Activated CD4-positive, CD25-positive, alpha-beta regulatory T cell (primary cell): ENCODE measurements at places on chromosomes 5 and 9.

DNA sequence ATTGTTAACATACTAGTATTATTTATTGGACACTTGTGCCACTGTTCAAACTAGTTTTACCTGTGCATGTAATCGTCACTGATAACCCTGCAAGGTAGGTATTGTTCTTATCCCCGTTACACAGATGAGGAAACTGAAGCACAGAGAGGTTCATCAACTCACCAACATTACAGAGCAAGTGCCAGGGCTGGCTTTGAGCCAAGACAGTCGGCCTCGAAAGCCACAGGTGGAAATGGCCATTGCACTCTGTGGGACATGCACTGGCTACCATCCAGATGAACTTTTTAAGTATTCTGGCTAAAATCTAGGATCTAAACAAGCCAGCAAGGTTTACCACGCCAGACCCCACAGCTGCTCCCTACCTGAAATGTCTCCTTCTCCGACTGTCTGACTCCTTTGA is 57.9 kb downstream of the TEX10 start:
- no peak for DNase-seq

GRCh38 chr9:134660407-134660806 is 18.8 kb downstream of the COL5A1 start:
- no peak for DNase-seq

DNA sequence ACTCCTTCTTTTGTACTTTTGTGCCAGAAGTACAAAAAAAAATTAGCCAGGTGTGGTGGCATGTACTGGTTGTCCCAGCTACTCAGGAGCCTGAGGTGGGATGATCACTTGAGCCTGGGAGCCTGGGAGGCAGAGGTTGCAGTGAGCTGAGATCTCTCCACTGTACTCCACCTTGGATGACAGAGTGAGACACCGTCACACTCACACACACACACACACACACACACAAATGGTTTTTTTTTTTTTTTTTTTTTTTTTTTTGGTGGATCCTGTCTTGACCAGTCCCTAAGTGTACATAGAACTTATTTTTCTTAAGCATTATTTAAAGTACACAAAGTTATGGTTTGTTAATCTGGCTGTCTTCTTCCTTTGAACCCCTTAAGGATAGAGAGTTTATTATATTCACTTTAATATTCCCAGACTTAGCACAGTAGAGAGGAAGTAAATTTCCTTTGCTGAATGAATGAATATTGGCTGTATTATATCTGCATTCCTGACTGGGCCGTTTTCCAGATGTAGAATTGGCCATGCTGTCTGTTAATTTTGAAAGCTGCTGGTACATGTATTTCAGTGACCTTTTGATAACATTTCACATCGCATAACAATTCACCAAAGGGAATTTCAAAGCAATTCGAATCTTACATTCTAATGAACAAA is 429.0 kb upstream of the ZNF608 start:
- no peak for DNase-seq

GRCh38 chr9:123639743-123640142 is 283.7 kb downstream of the CRB2 start:
- no peak for DNase-seq

- no peak for DNase-seq
Observed at GRCh38 chr9:23306731-23307130, 519.3 kb downstream of the ELAVL2 start.

DNA sequence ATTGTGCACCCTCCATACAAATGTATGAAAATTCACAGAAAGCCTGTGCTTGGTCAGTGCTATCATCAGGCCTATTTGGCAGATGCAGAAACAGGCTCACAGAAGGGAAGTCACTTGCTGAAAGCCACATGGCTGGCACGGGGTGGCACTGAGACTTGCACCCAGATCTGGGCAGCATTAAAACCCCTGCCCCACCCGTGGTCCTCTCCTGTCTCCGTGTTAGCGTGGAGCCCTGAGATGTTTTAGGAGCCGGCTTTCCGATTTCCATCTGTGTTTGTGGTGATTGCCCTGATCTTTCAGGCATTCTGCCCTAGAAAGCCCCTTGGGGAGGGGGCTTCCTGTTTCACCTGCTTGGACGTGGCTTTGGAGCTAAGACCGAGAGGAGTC is 102.2 kb upstream of the IER5L start:
- DNase-seq: no peak

DNA sequence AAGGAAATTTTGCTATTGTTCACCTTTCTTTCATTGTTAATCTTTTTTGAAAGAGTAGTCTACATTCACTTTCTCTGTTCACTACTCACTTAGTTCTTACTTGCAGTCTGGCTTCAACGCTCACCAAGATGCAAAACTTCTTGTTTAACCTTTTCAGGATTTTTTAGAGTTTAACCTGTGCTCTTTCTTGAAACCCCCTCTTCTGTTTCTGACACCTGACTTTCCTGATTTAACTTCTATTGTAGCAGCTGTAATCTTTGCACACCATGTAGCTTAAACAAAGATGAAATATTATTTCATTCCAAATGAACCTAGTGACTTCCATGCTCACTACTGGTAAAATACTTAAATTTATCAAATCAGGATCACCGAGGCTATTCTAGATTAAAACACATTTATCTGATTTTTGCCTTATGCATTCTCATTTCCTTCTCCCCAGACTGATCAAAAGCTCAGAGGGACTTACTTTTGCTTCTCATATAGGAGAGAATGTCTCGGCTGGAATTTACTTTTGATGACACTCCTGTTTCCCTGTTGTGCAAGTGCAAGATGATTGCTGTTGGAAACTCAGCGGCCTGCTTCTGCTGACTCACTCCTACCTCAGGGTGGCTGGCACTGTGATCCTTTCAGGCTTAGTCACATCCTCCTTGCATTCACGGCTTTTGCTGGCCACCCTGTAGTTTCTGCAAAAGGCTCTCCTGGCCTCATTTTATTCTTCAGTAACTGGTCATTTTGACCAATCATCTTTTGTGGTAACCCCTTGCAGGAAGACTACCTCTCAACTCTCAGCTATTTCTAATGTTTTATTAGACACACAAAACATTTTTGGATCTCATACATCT is 109.3 kb upstream of the IFNE start:
- DNase-seq: no peak

DNA sequence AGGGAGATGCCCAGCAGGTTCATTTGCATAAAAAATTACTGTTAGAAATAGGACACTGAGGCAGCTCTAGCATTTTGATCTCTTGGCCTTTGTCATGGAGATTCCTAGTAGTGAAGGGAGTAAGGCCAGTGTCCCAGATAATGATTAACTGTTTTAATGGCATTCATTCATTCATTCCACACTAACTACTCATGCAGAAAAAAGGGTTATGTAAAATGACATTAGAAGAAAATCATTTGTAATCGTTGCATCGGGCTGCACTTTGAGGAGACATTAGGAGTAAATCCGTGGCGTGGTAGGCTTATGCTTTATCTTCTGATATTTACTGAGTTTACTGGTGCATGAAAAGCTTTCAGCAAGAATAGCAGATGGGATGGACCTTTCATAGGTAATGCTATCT is 82.6 kb upstream of the GRHPR start:
- DNase-seq: no peak

GRCh38 chr5:76332102-76332501 is 71.0 kb upstream of the IQGAP2 start:
- DNase-seq: no peak

- no peak for DNase-seq
Observed at GRCh38 chr5:95087816-95088317, 197.0 kb downstream of the MCTP1 start.

- DNase-seq: no peak
Observed at GRCh38 chr5:4348423-4348822, 752.8 kb downstream of the IRX1 start.

GRCh38 chr5:119316086-119316485 is 39.7 kb upstream of the TNFAIP8 start:
- no peak for DNase-seq

GRCh38 chr9:38000332-38000731 is 68.7 kb downstream of the SHB start:
- DNase-seq: no peak

DNA sequence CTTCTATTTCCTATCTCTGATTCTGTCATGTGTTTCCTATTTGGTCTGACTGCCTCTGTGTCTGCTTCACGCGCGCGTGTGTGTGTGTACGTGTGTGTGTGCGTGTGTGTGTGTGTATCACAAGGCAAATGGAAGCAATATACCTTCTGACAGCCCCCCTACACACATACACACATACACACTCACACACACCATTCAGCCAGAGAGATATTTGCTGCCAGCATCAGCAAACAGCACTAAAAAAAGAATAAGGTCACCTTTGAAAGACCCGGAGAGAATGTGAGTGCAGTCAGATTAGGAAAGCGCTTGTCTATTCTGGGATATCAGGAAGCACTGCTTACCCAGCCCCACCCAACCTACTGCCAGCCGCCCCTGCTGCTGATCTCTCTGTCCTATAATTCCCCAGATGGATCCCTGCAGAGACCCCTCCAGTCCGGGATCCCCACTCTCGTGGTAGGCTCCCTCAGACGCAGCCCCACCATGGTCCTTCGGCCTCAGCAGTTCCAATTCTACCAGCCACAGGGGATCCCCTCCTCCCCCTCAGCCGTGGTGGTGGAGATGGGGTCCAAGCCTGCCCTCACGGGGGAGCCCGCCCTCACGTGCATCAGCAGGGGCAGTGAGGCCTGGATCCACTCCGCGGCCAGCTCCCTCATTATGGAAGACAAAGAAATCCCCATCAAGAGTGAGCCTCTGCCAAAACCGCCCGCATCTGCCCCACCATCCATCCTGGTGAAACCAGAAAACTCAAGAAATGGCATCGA is 45.7 kb downstream of the PLAC8L1 start:
- no peak for DNase-seq

GRCh38 chr5:135106136-135106535 is 72.1 kb upstream of the PITX1 start:
- DNase-seq: no peak

- no peak for DNase-seq
Observed at GRCh38 chr5:126377424-126377823, 45.8 kb upstream of the GRAMD2B start.

DNA sequence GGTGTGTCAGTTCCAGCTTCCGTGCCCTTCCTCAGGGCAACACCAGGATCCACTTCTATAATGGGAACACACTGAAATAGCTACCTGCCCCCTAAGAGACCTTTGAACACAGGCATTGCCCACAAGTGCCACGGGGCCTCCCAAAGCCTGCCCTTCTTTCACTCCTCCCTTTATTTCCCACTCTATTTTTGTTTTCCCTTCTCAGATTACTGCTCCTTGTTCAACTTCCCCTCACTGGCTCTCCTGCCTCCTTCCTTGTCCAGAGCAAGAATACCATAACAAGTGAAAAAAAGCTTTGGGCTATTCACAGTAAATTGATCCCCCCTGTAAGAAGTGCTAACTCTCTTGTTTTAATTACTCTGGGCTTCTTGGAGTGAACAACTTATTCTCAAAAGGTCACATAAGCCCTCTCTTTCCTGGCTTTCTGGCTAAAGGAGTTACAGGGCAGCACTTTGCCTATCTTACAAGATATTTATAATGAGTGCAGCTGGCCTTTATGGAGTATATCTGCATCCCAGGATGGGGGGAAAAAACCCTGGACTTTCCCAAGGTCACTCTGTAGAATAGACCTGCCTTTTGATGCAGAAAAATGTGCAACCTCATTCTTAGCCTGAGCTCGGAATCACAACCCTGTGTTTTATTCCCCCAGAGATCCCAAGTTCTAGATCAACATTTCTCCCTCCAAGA is 11.3 kb downstream of the CTXN3 start:
- DNase-seq: no peak

DNA sequence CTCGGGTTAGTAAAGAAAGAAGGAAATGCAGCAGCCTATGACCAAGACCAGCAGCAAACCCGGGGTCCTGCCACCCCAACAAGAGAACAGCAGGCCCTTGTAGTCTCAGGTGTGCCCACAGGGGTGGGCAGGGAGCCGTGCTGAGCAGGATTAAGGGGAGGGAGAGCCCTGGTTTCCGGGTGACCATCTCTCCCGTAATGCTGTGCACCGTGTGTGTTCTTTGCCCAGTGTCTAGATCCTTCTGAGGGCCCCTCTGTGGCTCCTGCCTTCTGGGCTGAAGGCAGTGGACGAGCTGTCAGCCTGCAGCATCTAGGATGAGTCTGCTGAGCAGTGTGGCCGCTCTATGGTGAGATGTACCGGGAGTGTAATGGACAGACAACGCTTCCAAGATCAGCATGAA is 12.7 kb upstream of the PLEKHG4B start:
- no peak for DNase-seq

DNA sequence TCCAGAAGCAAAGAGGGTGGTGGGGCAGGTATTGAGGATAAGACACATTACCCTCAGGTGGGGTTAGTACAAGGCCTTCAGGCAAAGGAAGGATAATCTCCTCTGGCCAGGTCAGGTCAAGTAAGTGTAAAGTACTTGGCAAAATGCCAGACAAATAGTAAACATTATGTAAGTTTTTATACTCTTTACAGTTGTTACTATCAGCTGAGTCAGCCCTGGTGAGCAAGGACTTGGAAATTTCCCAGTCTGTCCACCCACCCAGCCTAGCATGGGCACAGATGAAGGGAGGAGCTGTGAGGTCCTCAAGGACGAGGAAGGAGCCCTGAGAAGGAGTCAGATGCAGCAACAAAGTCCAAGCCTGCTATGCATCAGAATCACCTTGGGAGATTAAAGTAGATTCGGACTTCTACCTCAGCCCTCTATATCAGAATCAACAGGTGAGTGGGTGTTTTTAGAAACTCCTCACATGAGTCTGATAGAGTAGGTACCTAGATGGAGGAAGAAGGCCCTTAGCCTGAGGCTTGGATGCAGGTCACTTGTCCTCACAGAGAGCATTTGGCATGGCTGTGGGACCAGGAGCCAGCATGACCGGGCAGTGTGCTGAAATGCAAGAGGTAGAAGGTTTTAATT is 50.2 kb upstream of the BARX1 start:
- DNase-seq: no peak

DNA sequence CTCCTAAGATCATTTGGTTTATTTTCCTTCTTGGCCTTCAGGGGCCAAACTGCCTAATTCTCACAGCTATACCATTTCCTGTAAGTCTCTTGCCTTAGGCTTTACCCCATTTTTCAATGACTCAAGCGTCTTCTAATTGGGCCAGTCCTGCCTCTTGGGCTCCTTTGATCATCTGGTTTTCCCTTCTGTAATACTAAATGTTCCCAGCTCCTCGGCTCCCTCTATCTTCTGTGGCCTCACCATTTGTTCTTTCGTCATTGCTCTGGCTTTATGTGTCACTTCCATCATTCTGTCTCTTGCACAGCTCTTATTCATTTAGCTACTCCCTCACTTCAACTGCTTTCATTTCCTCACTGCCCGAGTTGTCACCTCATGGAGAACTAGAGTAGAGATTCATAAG is 14.5 kb upstream of the SPINK7 start:
- no peak for DNase-seq

GRCh38 chr9:135605238-135605781 is 34.0 kb downstream of the GLT6D1 start:
- no peak for DNase-seq

- no peak for DNase-seq
Observed at GRCh38 chr5:96628406-96628805, 33.8 kb upstream of the CAST start.

- no peak for DNase-seq
Observed at GRCh38 chr5:113163328-113163727, 186.7 kb downstream of the DCP2 start.

DNA sequence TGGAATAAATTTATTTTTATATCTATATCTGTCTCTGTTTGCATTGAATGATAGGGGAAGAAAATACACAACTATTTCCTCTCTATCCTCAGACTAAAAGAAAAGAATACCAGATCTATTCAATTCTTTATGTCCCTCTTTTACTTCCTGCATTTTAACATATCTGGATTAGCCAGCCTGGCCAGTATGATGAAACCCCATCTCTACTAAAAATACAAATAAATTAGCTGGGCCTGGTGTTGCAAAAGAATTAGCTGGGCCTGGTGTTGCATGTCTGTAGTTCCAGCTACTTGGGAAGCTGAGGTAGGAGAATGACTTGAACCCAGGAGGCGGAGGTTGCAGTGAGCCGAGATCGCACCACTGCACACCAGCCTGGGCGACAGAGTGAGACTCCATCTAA is 182.0 kb downstream of the LURAP1L start:
- no peak for DNase-seq
